ENCODE measurements at places on chromosomes 5 and 9.
A peak's percentile ranks its signal among the peaks of the same experiment; 100 is the strongest.

GRCh38 chr5:96049398-96050272, 88.0 kb upstream of the ELL2 start:
- no peak for DNase-seq

GRCh38 chr5:158599157-158599556, 500.6 kb downstream of the EBF1 start:
- DNase-seq = no peak

DNA sequence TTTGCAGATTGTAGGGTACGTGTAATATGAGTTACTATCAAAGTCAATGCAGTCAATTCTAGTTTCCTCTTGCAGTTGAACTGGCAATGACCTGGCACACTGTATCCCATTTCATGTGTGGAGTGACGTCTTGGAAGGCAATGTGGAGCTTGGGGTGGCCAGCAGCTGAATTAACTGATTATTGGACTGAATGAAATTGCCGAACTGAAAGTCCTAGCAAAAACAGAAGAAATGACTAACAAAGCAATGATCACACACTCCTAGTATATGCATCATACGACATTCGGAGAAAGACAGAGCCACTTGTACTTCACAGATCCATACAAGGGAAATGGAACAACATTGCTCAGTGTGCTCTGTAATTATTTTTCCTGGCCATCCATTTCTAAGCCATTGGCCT, 259.1 kb upstream of the DAPK1 start:
- no peak for DNase-seq

- no peak for DNase-seq
These were observed 20.2 kb downstream of the RETREG1 start for GRCh38 chr5:16596581-16596940.

DNA sequence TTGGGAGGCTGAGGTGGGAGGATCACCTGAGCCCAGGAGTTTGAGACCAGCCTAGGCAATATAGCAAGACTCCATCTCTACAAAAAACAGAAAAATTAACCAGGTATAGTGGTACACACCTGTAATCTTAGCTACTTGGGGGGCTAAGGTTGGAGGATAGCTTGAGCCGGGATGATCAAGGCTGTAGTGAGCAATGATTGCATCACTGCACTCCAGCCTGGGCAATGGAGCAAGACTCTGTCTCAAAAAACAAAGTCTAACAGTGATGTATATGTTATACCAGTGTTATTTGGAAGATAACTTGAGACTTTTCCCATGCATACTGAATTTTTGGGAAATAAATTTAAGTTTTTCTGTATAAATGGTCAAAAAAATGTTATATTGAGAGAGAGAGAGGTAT, 146.3 kb downstream of the ZCCHC7 start:
- no peak for DNase-seq

DNA sequence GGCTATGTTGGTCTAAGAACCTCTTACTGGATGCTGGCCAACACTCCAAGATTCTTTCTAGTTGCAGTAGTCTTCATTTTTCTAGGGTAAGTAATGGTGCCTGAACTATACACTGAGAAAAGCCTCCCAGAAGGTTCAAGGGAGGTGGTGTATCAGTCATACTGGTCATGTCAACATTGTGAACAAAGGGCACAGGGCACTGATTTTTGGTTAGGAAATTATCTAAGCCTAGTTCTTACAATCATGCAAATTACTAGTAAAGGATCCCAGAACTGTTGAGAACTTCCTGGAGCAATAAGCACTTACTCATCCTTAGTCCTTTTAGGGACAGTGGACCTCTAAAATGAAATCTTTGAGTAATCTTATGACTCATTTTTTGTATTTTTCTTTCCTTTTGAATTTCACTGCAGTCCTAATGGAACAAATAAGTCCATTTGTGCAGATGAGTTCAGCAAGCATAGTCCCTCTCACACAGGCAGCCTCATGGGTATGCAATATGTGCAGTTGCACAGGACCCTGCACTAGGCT, 21.1 kb upstream of the CDC42SE2 start:
- no peak for DNase-seq

GRCh38 chr9:93397661-93398373, 53.7 kb upstream of the FAM120A start:
- DNase-seq = no peak

DNA sequence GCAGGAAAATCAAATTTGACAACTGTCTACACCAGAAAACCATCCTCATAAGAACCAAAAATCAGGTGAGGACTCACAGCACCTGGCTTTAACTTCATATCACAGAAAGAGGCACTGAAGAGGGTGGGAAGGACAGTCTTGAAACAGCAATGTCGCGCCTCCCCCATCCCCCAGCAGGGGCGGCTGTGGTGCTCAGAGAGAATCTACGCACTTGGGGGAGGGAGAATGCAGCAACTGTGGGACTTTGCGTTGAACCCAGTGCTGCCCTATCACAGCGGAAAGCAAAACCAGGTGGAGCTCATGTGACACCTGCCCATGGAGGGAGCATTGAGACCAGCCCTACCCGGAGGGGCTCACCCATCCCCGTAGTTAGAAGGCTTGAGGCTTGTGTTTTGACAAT, 191.8 kb downstream of the MSX2 start:
- DNase-seq = no peak

- DNase-seq = no peak
These were observed 116.9 kb upstream of the SPOCK1 start for GRCh38 chr5:137616046-137616445.

GRCh38 chr9:16442622-16443021, 427.8 kb downstream of the BNC2 start:
- DNase-seq = no peak

- no peak for DNase-seq
These were observed 163.3 kb downstream of the AUH start for GRCh38 chr9:91198405-91198804.

- DNase-seq = no peak
These were observed 16.9 kb downstream of the ZNF189 start for GRCh38 chr9:101415578-101415977.

DNA sequence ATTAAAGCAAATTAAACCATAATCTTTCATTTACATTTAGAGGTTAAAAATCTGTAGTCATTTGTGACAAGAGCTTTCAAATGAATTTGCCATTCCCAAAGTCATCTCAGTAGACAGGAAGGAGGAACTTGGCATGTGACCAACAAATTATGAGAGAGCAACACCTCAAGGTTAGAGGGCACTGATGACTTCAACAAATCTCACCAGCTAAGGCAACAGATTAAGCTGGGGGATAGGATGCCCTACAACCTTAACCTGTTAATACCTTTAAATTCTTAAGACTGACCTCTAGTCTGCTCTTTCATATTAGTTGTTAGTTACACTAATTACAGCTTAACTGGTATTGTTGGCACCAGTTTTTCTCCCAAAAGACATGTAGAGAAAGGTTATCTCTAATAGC, 18.4 kb downstream of the POU5F2 start:
- DNase-seq = no peak

- no peak for DNase-seq
These were observed 30.4 kb downstream of the CSF2 start for GRCh38 chr5:132103969-132104391.

GRCh38 chr5:151171529-151171928, 13.9 kb upstream of the ANXA6 start:
- no peak for DNase-seq

DNA sequence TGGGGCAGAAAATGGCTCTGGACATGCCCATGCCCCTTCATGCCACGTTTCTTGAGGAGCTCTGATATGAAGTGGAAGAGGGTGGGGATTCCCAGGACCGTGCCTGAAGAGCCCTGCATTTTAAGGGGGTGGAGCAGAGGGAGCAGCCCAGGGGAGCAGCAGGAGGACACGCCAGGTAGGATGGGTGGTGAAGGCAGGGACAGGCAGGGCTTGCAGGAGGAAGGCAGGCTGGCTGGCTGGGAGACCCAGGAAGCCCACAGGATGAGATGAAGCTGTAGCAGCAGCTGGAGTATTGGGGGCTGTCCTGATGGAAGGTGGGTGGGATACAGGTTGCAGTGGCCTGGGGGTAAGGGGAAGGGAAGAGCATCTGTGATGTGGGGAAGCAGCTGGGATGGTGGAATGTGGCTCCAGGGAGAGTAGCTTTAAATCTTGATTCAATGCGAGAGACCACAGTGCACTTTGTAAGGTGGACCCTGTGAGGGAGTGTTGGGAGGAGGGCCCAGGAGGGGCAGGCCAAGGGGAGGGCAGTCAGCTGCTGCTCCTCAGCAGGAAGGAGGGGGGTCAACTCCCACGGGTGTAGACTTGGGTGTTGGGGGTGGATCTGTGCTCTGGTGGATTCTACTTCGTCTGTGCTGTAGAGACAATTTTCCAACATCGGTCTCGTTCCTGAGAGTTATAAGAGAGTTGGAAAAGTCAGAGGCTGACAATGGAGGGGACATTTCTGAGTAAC, 242.6 kb upstream of the IRX4 start:
- DNase-seq = no peak

DNA sequence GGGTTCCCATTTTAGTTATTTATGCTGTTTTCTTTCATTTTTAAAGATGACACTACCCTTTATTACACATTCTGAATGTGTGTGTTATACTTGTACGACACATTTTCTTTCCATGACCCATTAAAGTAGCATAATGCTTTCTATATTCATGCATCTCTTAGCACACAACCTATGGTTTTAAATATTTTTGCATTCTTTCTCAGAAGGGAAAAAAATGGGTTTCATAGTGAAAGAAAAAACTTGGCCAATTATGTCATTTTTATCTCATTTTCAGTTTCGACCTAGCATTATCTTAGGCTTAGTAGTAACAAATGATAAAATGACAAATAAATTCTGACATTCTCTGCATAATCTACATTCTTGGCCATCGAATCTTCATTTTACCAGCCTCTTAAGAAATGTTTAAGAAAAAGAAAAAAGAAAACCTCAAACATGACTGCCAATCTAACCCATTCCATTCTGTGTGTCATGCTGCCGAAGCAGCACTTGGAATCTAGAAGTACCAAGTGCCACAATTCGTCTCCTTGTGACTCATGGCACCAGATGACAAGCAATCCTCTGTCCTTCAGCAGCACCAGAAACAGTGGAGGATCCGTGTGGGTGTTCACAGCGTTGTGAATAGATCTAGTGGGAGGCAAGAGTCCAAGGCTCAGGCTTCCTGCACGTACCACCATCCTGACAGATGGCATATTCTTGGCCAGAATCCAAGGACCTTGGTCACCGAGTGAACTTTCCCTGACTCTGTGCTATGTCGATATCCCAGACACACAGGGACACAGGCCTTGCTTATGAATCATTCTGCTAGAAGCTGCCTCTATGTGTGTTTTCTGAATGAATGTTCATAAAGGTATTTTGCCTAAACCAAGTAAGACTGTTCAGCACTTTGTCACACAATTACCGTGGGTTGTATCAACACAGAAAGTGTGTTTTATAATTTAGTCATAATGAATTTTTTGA, 502.7 kb downstream of the NR2F1-AS1 start:
- peak; percentile 19 for DNase-seq

GRCh38 chr5:74631081-74631953, 9.2 kb downstream of the ENC1 start:
- peak; percentile 27 for DNase-seq

DNA sequence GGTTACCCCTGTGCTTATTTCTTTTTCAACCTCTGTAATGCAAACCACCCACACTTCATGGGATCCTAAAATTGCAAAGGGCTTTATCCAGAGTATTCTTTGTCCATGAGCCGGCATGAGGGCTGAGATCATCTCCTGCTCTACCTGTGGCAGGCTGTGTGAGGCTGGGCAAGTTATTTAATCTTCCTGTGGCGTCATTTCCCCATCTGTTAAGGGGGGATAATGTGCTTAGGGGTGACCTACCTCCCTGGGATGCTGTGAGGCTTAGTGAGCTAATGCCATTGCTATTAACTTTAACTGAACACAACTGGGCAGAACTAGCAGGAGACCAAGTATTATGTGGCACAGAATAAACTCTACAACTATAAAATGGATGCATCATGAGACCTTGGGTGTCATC, 17.0 kb downstream of the FRMPD1 start:
- DNase-seq = no peak

DNA sequence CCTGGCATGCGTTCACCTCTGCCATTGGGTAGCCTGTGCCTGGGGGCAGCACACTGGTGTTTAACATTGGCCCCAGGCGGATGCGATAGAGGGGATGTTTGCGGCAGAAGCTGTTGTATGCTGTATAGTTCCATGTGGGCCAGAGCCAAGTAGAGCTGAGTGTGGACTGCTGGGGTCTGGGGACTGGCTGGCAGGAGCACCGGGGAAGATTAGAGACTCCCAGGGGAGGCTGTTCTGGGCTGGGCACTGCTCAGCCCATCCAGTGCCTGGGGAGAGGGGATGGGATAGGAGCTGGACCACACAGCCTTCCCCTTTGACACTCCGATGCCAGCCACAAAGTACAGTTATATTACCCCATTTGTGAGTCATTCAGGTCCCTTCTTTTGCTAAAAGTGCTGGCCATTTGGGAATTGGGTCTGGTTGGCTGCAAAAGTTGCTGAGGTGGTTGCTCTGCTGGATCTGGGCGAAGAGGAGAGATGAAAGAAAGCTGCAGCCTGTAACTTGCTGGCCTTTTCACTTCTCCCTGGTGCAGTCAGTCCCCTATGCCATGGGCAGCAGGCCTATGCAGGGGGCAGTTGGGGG, 73.8 kb downstream of the RGS3 start:
- no peak for DNase-seq

- no peak for DNase-seq
These were observed 54.5 kb upstream of the IFNK start for GRCh38 chr9:27469550-27469949.

DNA sequence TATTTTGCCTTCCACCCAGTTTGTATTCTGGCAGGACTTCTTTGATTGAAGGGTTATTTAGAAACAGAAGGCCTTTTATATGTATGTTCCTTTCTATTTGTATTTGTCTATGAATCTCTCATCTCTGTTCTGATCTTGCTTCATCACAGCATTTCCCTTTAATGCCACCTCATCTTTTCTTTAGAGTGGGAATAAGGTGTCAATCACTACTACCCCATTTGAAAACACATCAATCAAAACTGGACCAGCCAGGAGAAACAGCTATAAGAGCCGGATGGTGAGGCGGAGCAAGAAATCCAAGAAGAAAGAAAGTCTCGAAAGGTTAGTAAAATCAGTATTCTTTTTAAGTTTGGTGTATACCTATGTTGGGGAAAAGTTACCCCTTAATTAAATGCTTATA, 36.3 kb downstream of the CD180 start:
- DNase-seq = no peak

- no peak for DNase-seq
These were observed 10.7 kb downstream of the IL4 start for GRCh38 chr5:132684491-132684890.

GRCh38 chr5:55899344-55899743, 48.2 kb downstream of the IL31RA start:
- no peak for DNase-seq

GRCh38 chr9:116716438-116716837, 29.3 kb downstream of the TRIM32 start:
- DNase-seq = no peak

DNA sequence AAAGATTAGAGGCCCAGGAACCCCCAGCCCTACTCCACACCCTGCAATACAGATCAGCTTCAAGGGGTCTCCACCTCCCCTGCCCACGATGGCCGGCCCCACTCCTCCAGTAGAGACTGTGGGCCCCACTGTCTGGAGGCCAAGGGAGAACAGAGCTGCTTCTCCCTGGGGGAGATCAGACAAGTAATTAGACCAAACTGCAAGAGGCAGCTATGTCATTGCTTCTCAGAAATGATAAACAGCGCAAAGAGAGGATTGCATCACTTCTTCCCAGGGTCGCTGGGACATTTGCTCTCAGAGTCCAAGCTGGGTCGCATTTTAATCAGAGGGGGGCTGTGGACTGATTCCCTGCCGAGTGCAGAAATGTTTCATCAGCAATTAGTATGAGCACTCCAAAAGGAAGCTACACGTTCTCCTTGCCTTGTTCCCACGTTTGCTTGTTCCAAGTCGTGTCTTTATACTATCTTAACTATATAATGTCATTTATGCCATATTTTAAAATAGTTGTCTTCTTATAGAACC, 59.9 kb downstream of the ROPN1L start:
- DNase-seq = no peak

- no peak for DNase-seq
These were observed 40.6 kb upstream of the ZNG1F start for GRCh38 chr9:41229408-41230401.

Data from activated T-cell treated with anti-CD3 and anti-CD28 coated beads, Interleukin-2, amount 50 U/mL, for 48 hours (primary cell).